ENCODE measurements at places on chromosomes 2 and 18.

DNA sequence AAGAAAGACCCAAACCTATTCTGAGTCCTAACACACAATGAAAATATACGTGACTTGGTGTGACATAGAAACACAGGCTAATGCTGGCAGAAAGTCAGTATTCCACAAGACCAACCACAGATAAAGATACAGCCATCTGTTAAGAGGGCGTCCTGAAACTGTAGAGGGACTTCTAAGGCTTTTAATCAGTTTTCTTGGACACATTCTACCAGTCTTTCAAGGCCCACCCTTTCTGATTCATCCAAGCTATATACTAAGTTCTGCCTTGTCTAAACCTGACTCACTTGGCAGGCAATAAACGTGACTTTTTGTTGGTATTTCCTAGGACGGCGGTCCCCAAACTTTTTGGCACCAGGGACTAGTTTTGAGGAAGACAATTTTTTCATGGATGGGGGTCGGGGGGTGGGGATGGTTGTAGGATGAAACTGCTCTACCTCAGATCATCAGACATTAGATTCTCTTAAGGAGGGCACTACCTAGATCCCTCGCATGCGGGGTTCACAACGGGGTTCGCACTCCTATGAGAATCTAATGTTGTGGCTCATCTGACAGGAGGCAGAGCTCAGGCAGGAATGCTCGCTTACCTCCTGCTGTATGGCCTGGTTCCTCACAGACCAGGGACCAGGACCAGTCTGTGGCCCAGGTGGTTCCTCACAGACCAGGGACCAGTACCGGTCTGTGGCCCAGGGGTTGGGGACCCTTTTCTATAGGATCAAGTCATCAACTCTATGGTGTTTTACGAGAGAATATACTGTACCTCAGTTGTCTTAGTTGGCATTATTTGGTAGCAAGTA, 61.4 kb downstream of the SP3 start:
- DNase-seq, result no peak

- DNase-seq, result no peak
Observed at GRCh38 chr18:10928011-10928771, 221.2 kb downstream of the PIEZO2 start.

- DNase-seq, result no peak
Observed at GRCh38 chr2:120968307-120969015, 232.8 kb downstream of the GLI2 start.

DNA sequence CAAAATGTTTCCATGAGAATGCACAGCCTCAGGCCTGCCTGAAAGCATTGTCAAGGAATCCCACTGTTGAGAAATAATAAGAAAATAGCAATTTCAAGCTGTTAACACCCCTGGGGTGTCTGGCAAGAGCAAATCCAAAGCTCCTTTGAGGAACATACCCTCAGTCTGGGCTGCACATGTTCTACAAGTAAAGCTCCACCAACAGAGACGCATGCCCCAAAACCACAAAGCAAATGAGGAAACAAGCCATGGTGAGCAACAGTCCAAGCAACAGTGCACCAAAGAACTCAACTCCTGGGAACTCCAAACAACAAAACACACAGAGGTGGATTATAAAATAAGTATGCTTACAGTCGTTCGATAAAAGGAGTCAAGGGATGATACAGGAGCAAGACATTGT, 40.3 kb downstream of the CYP27C1 start:
- DNase-seq, result no peak

DNA sequence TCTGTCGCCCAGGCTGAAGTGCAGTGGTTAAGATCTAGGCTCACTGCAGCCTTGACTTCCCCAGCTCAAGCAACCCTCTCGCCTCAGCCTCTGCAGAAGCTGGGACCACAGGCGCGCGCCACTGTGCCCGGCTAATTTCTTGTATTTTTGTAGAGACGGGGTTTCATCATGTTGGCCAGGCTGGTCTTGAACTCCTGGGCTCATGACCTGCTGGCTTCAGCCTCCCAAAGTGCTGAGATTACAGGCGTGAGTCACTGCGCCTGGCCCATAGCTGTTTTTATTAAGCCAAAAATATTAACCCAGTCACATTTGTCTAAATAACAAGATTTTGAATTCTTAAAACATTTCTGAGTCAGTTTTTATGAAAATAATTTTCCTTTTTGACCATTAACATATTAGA, 6.3 kb upstream of the SFT2D3 start:
- no peak for DNase-seq

DNA sequence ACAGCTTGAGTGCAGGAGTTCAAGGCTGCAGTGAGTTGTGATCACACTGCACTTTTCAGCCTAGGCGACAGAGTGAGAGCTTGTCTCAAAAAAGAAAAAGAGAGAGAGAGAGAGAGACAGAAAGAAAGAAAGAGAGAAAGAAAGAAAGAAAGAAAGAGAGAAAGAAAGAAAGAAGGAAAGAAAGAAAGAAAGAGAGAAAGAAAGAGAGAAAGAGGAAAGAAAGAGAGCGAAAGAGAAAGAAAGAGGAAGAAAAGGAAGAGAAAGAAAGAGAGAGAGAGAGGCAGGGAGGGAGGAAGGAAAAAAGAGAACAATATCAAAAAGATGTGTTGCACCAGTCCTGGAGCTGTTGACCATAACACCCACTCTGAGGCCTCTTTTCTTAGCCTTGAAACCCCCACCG, 89.8 kb upstream of the MBOAT2 start:
- DNase-seq, result no peak

GRCh38 chr2:197184959-197185586, 125.5 kb downstream of the ANKRD44 start:
- DNase-seq, result no peak

DNA sequence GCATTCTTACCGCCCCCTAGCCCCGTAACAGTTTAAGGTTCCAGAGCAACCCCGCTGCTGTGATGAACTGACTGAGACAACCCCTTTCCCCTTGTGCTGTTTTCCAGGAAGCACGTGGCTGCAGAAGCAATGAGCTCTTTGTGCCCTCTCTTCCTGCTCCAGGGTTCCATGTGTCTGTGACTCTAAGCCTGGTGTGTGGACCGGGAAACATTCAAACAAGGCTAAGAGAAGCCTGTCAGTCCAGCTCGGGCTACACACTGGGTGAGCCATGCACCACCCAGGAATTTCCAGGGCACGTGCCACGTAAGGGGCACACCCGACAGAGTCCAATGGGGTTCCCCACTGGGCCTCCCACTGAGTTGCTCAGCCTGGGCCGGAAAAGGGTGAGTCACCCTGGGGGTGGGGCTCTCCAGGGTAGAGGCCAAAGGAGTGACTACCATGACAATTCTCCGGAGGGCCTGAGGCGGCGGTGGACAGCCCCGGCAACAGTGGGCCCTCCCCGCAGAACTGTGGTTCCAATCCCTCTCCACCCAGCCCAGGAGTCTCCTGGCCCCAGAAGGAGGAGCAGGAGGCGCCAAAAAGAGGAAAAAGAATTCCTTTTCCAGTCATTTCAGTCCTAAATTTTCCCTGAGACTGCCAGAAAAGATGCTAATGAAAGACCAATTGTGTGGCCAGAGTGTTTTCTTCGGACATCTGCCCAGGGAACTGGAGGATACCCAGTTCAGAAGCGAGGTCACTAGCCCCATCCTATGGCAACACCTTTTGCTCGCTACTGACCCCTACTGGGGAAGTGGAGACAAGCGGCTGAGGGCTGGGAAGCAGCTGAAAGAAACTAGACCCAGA, 157.8 kb upstream of the SLC1A4 start:
- peak; percentile 95 for DNase-seq

- peak; percentile 56 for DNase-seq
Observed at GRCh38 chr2:107025869-107026380, 140.0 kb upstream of the ST6GAL2 start.

GRCh38 chr2:239283288-239283945, 117.4 kb downstream of the HDAC4 start:
- DNase-seq, result no peak

- no peak for DNase-seq
Observed at GRCh38 chr18:61348230-61348629, 15.0 kb downstream of the CDH20 start.

- DNase-seq, result no peak
Observed at GRCh38 chr2:216807857-216808272, 52.0 kb downstream of the TNP1 start.

GRCh38 chr18:34550902-34551301, 159.2 kb upstream of the DTNA start:
- no peak for DNase-seq

DNA sequence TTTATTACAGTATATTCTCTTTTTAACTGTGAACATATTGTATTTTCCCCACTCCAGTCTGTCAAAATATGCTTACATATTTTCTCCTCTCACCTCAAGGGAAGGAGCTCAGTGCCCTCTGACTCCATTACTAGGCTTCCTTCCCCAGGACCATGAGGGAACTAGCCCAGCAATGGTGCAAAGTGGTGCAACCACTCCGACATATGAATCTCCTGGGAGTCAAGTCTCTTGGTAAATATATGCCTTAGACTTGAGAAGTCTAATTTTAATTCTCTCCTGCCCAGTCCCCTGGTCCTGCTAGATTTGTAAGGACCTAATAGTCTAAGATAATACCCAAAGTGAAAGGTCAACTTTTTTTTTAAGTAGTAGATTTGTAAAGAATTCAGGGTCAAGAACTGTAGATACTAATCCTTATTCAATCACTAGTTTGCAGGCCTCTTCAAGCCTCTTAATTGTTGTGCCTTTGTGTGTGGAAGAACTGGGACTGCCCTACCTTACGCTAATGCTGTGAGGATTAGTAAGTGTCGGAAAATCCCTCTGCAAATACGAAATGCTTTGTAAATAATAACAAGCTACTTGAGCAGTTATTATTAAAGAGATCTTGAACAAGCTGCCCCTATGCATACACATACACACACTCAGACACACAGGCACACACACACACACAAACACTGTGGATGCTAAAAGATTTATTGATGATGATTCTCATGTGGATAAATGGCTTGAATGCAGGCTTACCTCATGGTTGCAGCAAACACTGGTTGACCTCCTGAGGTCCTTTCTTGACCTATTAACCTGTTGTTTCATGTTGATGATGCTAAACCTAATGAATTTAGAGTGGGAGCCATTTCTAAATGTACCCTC, 251.2 kb upstream of the PARD3B start:
- DNase-seq, result no peak

- DNase-seq, result no peak
Observed at GRCh38 chr2:118169359-118170005, 81.2 kb downstream of the INSIG2 start.

GRCh38 chr2:180978903-180979748, 1.3 kb upstream of the UBE2E3 start:
- DNase-seq, result no peak

GRCh38 chr2:103986001-103986400, 867.9 kb upstream of the POU3F3 start:
- DNase-seq, result no peak

DNA sequence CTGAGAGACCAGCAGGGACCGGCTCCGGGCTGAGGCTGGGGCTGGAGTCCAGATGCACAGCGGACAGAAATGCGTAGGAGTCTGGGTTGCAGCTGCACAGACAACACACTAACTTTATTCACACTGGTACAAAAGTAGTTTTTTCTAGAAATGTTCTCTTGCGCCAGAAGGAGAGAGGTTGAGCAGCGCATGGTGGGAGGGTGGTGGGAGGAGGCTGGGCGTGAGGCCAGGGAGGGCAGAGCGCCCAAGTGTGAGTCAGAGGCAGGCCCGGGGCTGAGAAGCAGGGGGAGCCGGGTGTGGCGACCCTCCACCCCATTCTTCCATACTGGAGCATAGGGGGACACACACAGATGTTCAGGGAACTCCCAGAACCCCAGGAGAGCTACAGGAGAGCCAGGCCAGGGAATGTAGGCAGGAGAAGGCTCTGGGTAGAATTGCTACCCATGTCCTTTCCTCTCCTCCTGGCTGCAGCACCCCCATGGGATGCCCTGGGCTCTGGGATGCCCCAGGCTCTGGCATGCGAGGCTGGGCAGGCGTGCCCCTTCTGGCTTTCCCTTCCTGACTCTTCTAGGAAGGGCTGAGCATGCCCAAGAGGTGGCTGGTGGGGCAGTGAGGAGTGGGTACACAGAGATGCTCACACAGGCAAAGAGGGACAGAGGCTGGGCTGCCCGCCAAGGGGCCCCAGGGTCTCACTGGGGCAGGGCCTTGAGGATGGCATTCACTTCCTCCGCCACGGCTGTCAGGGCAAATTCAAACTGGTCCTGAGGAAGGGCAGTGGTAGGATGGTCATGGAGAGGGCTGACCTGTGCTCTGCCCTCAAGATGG, 10.6 kb downstream of the DNAJB2 start:
- DNase-seq, result no peak

GRCh38 chr18:55863876-55864275, 275.9 kb upstream of the TCF4 start:
- DNase-seq, result no peak

GRCh38 chr2:188664416-188664815, 309.8 kb upstream of the COL3A1 start:
- DNase-seq, result no peak

DNA sequence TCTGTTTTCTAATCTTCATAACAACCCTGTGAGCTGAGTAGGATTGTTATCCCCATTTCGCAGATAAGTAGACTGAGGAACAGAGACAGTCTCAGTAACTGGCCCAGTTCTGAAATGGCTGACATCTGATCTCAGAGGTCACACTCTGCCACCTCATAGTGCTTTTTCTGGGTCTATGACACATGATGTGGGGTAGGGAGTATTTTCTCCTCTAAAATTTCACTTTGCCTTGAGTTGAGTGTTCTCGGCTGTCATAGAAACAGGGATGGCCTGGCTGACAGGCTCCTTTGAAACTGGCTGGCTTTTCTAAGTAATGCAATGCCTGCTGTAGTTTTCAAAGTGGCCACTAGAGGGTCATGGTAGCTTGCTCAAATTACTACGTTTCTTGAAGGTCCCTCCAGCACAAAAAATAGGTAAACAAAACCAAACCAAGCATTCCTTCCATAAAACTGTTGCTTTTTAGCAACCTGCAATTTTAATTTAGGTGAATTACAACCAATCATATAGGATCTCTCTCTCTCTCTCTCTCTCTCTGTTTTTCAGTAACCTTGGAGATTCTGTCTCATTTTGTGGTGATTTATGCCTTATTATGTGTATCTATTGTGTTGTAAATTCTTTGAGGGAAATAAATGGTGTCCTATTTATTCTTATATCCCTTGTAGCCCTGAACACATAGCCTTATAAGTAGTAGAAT, 84.2 kb upstream of the TTN start:
- DNase-seq, result peak; percentile 63

DNA sequence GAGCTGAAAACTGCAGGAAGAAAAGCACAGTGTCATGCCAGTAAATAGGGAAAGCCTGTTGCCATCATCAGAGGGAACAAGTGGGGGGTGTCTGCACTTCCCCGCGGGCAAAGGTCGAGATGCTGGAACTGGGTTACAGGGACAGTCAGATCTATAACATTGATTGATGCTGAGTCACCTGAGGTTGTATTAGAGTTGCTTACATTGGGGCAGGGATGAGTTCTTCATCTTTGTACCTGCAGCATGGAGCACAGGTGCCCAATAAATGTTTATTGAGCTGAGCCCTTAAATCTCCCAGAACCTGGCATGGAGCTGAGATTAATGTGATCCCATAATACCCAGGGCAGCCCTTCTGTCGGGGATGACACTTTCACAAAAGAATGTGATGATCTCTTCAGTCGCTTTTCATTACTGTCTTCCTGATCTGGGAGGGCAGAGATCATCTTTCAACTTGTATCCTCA, 5.9 kb upstream of the RNF152 start:
- no peak for DNase-seq
